Stimulated activated naive CD4-positive, alpha-beta T cell treated with Interleukin-2 at 50 U/mL for 16 hours (primary cell): ENCODE measurements at places on chromosomes 5 and 9.

DNA sequence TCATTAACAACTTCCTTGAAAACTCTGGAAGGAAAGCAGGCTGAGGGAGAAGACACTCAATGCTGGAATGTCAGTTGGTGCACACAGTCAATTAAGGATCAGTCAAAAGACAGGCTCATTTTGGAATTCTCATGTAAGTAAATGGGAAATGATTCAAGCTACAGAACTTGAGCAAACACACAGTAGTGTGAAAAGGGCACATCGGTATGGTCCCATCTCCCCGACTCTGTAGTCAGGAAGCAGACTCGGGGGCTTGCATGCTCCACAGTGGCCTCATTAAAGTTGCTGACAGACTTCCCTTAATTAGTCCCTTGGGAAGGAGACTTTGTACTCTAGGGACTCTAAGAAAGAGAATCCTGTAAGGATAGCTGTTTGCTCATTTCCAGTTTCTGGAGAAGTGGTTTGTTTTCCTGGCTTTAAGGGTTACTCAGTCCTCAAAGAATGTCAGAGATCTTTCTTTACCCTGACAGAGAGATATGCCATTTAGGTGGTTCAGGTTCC is 339.2 kb downstream of the ADAMTS6 start:
- DNase-seq: no peak

DNA sequence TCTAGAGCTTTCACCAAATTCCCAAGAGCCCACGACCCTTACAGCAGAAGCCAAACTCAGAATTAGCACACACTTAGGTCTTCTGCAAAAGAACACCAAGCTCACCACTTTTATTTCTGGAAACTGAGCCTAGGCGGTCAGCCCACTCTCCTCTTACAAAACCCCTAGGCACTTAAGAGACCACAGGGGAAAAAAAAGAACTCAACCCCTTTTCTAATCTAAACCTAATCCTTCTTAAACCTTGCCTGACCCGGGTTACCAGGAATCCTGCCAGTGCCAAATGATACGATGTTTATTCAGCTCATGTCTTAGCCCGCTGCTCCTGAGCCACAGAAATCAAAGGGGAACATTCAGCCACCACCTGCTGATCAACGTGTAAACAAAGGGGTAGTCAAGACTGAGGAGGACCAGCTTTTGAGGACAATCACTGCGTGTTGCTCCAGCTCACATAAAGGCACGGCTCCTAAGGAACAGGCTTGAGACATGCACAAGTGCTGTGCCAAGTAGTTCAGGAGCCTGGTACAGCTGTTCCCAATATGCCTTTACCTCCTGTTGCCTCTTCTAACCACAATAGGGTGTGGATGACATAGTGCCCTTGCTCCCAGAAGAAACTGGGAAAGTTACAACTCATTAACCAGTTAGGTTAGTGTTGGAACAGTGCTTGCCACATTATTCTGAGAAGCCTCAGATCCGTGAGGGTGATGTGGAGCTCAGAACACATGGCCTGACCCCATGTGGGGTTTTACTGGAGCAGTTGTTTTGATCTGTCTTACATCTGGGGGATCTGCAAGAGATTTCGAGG is 49.3 kb downstream of the ZFAND5 start:
- no peak for DNase-seq

DNA sequence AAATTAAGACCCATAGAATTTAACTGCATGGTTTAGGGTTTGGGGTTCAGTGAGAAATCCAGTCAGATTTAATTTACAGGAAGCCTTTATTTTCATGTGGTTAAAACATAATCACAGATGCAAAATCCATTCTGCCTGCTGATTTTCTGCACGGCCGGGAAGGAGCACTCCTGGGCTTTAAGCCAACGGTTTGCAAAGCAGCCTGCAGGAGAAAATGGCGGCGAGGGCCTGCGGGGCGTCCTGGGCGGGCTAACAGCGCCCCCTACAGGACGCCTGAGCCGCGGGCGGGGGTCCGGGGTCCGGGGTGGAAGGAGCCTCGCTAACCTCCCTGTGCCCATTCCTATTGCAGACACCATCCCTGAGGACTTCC is 47.6 kb downstream of the THBS4 start:
- DNase-seq: no peak

DNA sequence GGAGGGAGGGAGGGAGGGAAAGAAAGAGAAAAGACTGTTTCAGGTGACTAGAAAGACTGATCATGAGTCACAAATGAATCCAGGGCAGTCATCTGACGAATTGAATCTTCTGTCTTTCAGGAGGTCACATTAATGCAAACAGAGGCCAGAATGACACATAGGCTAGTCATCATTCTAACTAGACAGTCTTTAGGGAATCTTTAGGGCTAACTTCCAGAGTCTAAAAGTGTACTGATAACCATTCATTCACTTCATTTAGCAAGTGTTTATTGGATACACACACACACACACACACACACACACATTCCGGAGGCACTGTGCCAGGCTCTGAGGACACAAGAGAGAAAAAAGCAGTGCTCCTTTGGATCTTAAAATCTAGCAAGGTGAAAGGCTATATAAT is 156.7 kb downstream of the EBF1 start:
- no peak for DNase-seq

DNA sequence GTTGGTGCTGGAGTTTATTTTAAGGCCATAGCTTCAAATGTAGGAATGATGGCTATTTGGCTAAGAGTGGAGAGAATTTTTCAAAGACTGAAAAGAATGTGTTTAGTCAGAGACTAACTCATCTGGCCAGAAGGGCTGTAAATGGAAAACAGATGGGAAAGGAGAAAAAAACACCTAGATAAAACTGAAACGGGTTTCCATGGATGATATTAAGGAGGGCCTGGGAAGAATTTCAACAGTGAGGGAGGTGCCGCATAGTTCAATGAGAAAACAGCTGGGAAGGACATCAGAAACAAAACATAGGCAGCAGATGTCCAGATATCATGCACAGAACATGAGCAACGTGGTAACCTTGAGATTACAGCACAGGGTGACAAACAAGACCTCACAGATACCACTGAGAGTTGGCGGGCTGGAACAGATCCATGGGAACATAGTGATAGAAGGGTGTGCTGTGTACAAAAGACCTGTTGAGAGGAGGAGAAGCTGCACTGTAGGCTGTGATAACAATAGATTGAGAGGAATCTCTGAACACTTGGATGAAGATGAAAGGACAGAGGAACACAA is 31.2 kb upstream of the RAD23B start:
- no peak for DNase-seq

DNA sequence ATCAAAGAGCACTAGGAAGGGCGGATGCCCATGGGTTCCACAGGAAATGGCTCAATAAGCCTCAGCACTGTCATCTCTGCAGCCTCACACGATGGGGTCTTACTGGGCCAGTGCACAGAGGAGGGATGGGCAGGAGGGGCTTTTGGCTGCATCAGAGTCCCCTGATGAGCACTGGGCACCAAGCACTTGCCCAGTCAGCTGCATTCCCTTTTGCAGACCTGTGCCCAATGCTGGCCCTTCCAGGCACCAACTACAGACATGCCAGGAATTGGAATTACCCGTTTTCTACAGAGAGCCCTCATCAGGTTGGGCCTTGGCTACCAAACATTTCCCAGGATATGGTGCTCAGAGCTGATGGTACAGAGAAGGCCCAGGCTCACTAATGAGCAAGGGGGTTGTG is 182.5 kb downstream of the HSPA4 start:
- DNase-seq: no peak

- no peak for DNase-seq
These were observed 28.3 kb downstream of the IARS1 start for GRCh38 chr9:92265154-92265553.

DNA sequence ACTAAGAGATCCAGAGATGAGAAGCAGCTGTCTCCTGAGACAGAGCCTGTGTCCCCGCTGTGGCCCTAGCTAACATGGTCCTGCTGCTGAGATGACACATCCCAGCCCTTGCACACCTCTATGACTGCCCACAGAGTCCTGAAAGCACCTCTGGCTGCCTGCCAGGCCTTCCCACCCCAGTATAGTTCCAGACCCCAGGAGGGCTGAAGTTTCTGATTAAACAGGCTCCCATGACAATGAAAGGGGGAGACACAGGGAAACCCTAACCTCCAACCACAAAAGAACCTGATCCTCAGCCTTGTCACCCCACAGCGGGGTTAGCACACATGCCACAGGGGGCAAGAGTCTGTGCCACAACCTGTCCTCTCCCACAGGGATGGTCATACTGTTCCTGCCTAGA is 15.6 kb downstream of the CIZ1 start:
- DNase-seq: no peak

DNA sequence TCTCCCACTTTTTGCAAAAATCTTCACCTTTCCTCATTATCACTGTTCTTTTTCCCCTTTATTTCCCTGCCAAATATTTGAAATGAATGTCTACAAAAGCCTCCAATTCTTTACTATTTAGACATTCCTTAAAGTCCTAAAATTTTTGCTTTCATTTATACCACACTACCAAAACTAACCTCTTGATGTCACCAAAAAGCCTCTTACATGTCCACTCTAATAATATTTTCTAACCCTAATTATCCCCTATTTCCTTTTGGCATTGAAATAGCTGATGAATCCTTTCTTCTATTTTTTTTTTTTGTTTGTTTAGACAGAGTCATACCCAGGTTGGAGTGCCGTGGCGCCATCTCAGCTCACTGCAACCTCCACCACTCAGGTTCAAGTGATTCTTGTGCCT is 32.3 kb upstream of the NRG2 start:
- no peak for DNase-seq

GRCh38 chr5:177483994-177484901 is 10.8 kb upstream of the DBN1 start:
- DNase-seq: no peak

DNA sequence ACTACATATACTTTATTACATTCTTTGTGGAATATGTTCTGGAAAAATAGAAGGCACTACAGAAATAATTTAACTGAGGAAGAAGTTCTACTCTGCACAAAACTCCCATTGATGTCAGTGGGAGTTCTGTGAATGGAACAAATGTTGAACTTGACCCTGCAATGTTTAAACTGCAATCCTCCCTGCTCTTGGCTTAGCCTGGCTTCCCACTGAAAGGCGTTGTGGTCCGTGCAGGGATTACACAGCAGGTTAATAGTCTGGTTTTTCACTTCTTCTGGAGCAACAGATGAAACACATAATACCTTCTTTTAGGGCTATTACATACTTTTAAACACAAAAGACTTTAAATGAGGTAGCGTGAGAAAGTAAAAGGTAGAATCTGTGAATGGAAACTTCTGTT is 12.9 kb upstream of the ERBIN start:
- no peak for DNase-seq

GRCh38 chr5:143226872-143227271 is 176.6 kb downstream of the NR3C1 start:
- DNase-seq: no peak

- DNase-seq: no peak
These were observed 97.3 kb downstream of the OXCT1 start for GRCh38 chr5:41772785-41773442.

GRCh38 chr5:2157372-2157771 is 274.6 kb upstream of the IRX4 start:
- DNase-seq: no peak

- DNase-seq: no peak
These were observed 93.8 kb downstream of the FEM1C start for GRCh38 chr5:115450741-115451140.

- DNase-seq: no peak
These were observed 1.8 kb downstream of the LPCAT1 start for GRCh38 chr5:1521671-1522600.

GRCh38 chr9:136247551-136247916 is 1.9 kb upstream of the QSOX2 start:
- no peak for DNase-seq

DNA sequence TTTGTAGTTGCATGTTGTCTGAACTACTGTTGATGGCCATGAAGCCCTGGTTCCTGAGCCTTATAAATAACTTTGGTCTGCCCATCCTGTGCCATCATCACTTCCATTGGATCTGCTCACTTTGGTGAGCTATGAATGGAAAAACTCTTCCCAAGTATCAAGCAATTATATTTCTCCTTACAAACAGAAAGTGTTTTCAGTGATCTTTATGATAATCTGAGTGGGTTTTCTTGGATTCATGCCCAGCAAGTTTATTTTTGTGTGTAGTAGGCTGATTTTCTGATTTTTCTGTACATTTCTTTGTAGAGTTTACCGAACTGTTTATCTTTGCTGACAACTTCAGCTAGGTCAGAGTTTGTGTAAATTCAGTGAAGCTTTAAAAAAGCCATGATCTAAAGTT is 31.0 kb downstream of the CAMK4 start:
- DNase-seq: no peak
